Stimulated activated CD8-positive, alpha-beta memory T cell treated with anti-CD3 and anti-CD28 coated beads, Interleukin-4, amount 100 ng/mL, for 4 hours (primary cell): ENCODE measurements at places on chromosomes 13 and 19.

DNA sequence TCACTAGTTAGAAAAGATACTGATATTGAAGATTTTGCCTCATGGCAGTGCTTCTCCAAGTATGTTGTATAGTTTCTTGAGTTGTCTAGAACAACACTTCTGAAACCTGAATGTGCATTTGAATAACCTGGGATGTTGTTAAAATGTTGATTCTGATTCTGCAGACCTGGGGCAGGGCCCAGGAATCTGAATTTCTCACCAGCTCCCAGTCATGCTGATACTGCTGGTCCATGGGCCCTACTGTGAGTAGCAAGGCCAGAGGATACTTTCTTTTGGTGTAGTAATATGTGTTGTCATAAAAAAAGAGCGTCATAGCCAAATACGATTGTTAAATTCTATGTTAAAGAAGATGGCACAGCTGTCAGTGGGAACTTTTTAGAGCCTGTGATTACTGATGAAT lies 41.6 kb upstream of the C1QTNF9 start:
- no peak for DNase-seq

GRCh38 chr13:45473627-45474026 lies 8.9 kb downstream of the COG3 start:
- DNase-seq: no peak

- DNase-seq: no peak
Measured at GRCh38 chr13:27449081-27449603, 1.2 kb downstream of the MTIF3 start.

DNA sequence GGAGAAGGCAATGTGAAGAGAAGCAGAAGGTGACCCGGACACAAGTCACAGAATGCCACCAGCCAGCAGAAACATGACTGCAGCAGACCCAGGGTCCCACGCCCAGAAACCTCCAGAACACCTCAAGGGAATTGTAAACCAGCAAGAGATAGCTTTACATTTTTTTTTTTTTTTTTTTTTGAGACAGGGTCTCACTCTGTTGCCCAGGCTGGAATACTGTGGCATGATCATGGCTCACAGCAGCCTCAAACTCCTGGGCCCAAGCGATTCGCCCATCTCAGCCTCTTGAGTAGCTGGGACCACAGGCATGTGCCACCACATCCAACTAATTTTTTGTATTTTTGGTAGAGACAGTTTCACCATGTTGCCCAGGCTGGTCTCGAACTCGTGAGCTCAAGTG lies 10.5 kb upstream of the CEACAM20 start:
- DNase-seq: no peak

GRCh38 chr13:32636711-32637110 lies 50.5 kb downstream of the PDS5B start:
- no peak for DNase-seq
